ENCODE measurements at places on chromosomes 16 and 17. TPM values are rescaled to one million over a fixed set of nuclear protein-coding genes. Genes with fewer than 3 reads are reported as not detected.

The BOLA2 gene
- total RNA-seq, result 23.6 TPM

The PHF12 gene
- 29.3 TPM for total RNA-seq

The NAGS gene
- total RNA-seq, result 0.25 TPM

The PROCA1 gene
- 3.4 TPM for total RNA-seq

The CBFA2T3 gene
- 2.5 TPM for total RNA-seq

The HBA2 gene
- total RNA-seq, result 393 TPM

The IRF8 gene
- total RNA-seq, result 1.7 TPM

The CALB2 gene
- total RNA-seq, result 19.4 TPM

The BICDL2 gene
- not detected for total RNA-seq

The CD300E gene
- under 0.01 TPM for total RNA-seq

The NATD1 gene
- total RNA-seq, result 3.0 TPM

The KRT27 gene
- 0.25 TPM for total RNA-seq

The PERCC1 gene
- total RNA-seq, result not detected

The MLKL gene
- 0.74 TPM for total RNA-seq

The ATP2A1 gene
- under 0.01 TPM for total RNA-seq

The SPAG5 gene
- total RNA-seq, result 4.2 TPM

The UMOD gene
- total RNA-seq, result not detected

The SMTNL2 gene
- 2.5 TPM for total RNA-seq

The ACAP1 gene
- 0.25 TPM for total RNA-seq

The KRTAP4-5 gene
- total RNA-seq, result not detected

The VAT1L gene
- 22.1 TPM for total RNA-seq

The HNF1B gene
- total RNA-seq, result not detected

The CRYM gene
- total RNA-seq, result 99.8 TPM

The TBC1D3H gene
- total RNA-seq, result not detected

The CDC27 gene
- 82.4 TPM for total RNA-seq

The KRT20 gene
- total RNA-seq, result 0.25 TPM

The ITGAL gene
- total RNA-seq, result 1.2 TPM

The CLEC18C gene
- total RNA-seq, result 0.25 TPM

The RFWD3 gene
- total RNA-seq, result 8.6 TPM

The CA7 gene
- not detected for total RNA-seq

Data from temporal lobe (tissue), 4 donors.